Hippocampal formation (tissue), 2 donors: ENCODE measurements at places on chromosomes 4 and X.

- DNase-seq, result no peak
Measured at GRCh38 chr4:94595880-94596483, 144.2 kb downstream of the PDLIM5 start.

GRCh38 chr4:124803026-124803425 is 90.5 kb upstream of the ANKRD50 start:
- DNase-seq, result no peak

- no peak for DNase-seq
Measured at GRCh38 chr4:168841000-168841671, 168.9 kb downstream of the CBR4 start.

- DNase-seq, result no peak
Measured at GRCh38 chr4:108170631-108171338, 2.1 kb upstream of the LEF1 start.

DNA sequence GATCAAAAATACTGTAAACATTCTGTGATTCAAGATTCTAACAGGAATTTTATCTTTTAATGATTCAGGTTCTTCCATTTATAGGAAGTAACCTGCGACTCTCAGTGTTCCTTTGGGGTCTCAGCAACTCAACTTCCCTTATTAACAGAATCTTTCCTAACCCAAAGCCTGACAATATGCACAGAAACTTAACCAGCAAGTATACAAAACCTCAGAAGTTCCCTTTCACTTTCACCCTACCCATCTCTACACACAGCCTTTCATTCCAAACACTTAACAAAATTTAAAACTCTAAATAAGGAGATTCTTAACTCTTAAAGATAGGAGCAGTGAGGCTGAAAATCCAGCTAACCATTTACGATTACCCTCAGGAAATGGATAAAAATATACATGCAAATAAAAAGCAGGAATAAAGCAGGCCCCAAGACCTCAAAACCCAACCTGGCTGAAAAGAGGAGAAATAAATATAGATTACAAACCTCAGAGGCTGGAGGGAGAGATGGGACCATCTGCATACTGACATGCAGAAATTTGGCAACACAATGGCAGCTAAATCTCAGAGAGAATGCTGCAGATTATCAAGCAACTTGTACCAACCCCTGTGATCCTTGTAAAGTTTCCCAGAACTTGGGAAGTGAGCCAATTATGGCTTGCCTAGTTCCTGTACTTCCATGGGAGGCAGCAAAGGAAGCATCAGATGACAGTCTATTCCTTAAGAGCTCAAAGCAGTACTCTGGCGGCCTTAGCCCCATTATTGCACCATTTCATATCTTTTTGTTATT is 101.0 kb downstream of the ATP11C start:
- DNase-seq, result no peak

DNA sequence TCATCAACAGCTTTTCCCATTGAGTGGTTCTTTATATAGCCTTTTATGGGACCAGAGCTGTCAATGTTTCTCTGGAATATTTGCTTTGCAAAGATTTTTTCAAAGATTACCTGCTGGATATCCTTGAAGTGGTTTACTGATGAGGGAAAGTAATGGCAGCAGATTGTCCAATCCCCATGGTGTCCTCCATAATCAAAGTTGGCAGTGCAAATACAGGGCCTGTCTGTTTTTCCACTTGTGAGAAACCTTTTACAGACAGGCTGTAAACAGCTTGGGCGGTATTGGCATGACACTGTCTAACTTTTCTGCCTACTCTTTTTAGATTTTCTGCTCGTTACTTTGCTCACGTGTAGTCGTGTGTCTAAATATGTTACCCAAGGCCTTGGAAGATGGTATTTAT is 641.9 kb upstream of the NR3C2 start:
- DNase-seq, result no peak

- DNase-seq, result no peak
Measured at GRCh38 chr4:76998251-76998901, 48.8 kb downstream of the SEPTIN11 start.

DNA sequence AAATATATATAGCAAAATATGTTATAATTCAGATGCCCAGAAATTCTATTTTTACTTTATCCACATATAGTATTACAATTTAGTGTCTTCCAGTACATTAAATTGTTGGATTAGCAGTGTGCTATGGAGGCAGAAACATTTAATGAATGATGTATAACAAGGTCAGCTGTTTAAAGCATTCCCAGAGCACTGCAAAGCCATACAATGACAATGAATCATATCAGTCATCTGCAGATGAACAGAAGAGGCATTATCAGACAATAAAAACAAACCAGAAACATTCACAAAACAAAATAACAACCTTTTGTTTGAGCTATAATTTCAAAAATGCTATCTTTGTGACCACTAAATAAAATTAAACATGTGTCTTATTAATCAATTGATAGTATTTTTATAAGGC is 524.2 kb downstream of the FAT4 start:
- peak; percentile 7 for DNase-seq

GRCh38 chr4:71379126-71379525 is 40.3 kb downstream of the SLC4A4 start:
- DNase-seq, result no peak

DNA sequence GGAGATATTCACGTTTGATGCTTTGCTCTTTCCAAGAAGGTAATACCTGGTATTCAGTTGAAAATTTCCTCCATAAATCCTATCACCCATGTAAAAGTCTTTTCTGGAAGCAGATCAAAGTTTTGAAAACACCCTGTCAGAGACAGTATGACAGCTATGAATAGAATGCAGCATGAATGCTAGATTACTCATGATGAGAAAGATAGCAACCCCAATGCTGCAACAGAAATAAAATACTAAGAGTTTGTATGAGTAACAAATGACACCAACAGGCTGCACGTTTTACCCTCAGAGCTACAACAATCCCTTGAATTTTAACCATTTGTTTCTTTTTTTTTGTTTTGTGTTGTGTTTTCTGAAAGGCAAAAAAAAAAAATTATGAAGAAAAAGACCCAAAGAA is 108.6 kb downstream of the ARHGAP6 start:
- no peak for DNase-seq

DNA sequence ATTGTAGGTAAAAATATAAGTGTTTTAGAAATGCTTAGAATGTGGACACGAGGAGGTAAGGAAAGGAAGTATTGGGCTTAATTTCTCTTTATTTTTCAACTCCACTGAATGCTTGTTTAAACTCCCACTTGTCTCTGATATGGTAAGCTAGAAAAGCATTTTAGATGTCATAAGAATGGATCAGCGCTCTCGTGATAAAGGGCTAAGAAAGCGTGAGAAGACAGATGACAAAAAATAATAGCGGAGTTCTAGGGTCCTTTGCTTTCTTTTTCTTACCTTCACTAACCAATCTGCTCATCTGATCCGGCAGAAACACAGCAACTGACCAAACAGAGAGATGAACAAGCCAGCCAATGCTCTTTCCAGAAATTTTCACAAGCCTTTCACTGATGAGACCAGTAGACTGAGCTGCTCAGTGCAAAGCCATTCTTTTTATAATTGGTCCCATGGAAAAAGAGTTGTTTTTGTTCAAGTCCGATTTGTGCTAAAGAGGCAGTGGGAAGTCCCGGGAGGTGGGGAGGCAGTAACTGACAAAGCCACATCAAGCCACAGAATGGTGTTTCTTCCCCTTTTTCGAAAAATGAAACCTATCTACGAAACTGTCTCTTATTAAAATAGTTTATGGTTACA is at the start of gene TASL:
Gene TASL (minus strand): TSS at position 405 of the 630 bp plus-strand sequence. CDS start 17,411 bp downstream, outside the sequence.
- no peak for DNase-seq

GRCh38 chr4:151866592-151866918 is 105.7 kb upstream of the GATB start:
- DNase-seq, result no peak

DNA sequence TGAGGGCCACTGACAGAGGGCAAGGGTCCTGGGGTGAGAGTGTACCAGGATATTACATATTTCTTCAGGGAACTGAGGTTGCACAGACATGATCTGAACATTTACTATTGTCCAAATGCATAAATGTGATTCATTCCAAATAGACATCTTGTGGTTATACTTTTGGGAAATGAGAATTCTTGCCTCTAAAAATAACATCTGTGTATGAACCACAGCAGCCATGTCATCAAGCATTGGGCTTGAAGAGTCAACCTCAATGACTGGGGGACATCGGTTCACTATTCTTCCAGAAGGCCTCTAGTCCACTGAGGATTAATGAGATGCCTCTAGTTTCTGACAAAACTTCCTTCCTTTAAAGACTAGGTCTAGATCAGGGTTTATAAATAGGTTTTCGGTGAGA is 193.1 kb upstream of the GPC4 start:
- no peak for DNase-seq

DNA sequence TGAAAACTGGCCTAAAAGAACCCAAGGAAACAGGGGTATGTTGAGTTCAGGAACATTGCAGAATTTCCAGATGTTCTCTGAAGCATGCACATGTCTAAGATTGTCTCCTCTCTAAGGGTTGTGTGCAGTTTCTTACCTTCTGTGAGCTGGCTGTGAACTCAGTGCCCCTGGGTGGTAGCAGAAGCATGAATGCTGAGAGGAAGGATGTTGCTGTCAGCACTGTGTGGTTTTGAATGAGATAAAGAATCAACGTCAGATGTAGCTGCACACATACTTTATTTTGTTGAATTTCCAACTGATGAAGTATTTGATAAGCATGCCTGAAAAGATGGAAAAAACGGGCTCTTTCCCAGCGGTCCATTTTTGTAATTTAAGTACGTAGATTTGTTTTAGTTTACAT is 23.8 kb upstream of the CD38 start:
- DNase-seq, result no peak

DNA sequence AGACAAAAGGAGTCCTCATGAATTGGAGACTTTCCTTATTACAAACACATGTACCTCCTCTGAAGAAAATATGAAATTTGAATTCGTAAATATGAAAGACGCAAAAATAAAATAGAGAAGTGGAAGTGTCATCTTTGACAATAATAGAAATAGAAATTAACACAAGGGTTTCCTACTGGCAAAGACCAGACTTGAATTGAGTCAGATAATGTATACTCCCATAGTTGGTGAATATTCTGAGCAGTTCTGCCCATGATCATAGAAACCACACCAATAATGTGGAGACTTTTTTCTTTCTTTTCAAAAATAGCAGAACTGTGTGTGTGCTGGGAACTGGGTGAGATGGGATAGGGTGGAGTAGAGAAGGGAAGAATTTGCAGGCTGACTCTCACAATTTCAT is 277.7 kb upstream of the TET2 start:
- DNase-seq, result no peak

DNA sequence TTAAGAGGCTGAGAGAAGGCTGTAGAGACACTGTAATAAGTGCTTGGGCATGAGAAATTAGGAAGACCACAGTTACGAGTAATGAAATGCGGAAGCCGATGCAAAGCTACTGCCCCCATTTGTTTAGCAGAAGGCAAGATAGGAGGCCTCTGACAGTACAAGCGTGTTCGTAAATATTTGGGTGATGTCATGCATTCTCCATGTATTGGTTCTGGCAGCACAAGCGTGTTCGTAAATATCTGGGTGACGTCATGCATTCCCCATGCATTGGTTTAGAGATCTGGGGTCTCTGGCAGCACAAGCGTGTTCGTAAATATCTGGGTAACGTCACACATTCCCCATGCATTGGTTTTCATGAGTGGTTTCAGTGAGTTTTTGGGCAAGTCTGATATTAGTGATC is 661.5 kb upstream of the FRG1 start:
- DNase-seq, result no peak

DNA sequence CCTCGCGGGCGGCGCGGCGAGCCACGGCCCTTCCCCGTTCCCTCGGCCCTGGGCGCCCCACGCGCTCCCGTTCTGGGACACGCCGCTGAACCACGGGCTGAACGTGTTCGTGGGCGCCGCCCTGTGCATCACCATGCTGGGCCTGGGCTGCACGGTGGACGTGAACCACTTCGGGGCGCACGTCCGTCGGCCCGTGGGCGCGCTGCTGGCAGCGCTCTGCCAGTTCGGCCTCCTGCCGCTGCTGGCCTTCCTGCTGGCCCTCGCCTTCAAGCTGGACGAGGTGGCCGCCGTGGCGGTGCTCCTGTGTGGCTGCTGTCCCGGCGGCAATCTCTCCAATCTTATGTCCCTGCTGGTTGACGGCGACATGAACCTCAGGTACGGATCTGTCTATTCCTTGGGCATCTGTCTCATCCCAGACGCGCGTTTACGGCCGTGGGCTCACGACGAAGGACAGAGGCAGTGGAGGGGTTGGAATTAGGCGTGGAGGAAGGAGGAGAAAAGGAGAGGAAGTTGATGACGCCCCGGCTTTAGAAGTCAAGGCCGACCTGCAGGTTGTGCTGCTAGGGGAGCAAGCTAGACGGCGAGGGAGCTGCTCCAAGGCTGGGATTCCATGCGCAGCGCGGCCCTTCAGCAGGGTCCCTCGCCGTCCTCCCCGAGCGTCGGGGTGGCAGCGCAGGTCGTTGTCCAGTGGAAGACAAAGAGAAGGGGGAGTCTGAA is 792 bp downstream of the SLC10A4 start:
- DNase-seq, result no peak

- DNase-seq, result no peak
Measured at GRCh38 chrX:78958419-78959116, 13.4 kb downstream of the P2RY10 start.

- DNase-seq, result no peak
Measured at GRCh38 chrX:70042399-70043371, 7.1 kb downstream of the AWAT2 start.

- no peak for DNase-seq
Measured at GRCh38 chrX:150475461-150475860, 93.0 kb upstream of the MTM1 start.

DNA sequence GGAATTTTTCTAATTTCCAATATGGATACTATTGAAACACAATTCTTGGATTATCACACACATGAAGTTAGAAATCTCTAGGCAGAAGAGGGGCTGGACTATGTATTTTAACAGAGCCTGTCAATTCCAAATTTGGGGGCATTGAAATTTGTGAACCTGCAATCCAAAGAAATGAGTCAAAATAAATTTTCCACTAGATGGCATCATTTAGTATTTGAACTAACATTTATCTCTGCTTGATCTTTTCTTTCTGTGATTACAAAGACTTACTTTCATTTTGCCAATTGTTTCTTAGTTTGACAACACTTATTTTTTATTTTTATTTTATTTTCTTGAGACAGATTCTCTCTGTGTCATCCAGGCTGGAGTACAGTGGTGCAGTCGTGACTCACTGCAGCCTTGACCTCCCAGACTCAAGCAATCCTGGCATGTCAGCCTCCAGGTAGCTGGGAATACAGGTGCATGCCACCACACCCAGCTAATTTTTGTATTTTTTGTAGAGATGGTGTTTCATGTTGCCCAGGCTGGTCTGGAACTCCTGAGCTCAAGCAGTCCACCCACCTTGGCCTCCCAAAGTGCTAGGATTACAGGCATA is 2.7 kb upstream of the PYURF start:
- no peak for DNase-seq

DNA sequence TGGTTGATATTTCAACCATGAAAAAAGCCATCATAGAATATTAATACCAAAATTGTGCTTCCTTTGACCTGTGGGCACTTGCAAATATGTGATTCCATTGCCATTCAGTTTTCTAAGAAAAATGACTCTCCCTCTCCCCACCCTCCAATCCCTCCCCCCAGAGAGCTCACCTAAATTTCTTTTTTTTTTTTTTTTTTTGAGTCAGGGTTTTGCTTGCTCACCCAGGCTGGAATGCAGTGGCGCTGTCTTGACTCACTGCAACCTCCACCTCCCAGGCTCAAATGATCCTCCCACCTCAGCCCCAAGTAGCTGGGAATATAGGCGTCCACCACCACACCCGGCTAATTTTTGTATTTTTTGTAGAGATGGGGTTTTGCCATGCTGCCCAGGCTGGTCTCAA is 47.0 kb downstream of the SNX25 start:
- no peak for DNase-seq
